ENCODE measurements at places on chromosomes 1 and 21.
A peak's percentile ranks its signal among the peaks of the same experiment; 100 is the strongest.

DNA sequence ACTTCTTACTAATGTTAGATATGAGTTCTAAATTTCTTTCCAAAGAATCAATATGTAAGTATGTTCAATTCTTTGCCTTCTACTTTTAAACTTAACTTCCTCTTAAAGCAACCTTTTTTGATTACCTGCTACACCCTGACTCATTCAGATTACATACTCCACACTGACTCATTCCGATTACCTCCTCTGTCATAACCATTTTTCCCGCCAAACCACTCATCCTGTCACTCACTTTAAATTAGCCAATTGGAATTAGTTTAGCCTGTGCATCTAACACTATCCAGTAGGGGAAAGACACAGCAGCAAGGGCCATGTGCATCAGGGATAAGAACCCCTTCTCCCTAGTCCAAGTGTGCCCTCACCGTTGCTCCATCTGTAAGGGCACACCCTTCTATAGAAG, 815.5 kb downstream of the BRINP3 start:
- DNase-seq = no peak

DNA sequence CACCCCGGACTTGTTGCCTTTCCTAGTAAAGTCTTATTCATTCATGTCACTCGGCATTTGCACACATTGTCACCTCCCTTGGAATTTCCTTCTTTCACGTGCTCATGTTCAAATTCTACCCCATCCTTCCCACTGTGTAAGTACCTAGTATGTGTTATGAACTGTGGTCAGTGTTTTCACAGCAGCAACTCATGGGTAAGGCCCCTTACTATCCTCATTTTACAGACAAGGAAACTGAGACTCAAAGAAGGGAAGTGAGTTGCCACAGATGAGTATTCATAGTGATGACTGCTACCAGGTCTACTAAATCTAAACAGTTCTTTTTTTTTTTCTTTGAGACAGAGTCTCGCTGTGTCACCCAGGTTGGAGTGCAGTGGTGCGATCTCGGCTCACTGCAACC, 10.5 kb downstream of the CITED4 start:
- no peak for DNase-seq

DNA sequence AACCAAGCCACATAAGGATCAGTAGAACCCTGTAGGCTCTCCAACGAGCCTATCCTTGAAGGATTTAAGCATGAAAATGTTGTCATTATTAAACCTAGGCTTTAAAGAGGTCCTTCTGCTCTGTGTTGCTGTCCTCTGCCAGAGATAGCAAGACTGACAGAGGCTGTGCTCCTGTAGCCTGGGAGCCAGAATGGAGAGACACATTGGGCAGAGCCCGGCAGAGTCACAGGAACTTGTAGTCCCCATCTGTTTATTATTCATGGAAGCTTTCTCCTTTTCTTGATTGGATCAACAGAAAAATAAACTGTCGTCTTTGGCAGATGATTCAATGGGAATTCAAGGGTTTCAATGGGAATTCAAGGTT, 19.2 kb upstream of the SLAMF1 start:
- DNase-seq = no peak

DNA sequence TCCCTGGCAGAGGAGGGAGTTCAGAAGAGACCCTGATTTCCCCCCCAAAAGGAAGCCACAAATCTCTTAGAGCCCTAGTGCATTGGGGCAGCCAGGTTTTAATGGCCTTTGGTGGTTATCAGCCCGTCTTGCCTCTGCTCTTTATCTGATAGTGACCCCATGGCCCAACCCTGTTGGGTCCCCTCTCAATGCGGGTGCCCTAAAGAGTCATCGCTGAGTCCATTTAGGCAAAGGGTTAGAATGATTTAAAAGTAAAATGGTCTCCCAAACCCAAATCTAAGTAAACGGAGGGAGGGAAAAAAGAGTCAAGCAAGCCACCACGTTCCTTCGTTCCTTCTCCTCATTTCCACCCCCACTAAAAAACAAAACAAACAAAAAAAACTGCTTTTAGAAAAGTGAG, 164.0 kb downstream of the RUNX1 start:
- DNase-seq = peak; percentile 47

DNA sequence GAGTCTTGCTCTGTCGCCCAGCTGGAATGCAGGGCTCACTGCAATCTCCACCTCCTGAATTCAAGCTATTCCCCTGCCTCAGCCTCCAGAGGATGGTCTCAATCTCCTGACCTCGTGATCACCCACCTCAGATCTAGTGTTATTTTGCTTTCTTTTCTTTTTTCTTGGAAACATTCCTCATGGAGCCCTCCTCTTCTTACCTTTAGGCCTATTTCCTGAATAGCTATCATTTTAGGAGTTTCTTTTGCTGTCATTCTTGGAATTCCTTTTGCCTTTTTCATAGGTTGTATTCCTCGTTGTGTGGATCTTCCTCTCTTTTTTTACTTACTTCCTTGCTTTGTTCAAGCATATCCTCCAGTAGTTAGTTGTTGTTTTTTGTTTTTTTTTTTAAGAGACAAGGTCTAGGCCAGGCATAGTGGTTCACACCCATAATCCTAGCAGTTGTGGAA, 173.8 kb downstream of the RASAL2 start:
- no peak for DNase-seq

GRCh38 chr1:113905435-113905861, 322 bp downstream of the DCLRE1B start:
- DNase-seq = peak; percentile 44

- peak; percentile 40 for DNase-seq
These were observed 597.9 kb upstream of the ADAMTS5 start for GRCh38 chr21:27564684-27565301.

DNA sequence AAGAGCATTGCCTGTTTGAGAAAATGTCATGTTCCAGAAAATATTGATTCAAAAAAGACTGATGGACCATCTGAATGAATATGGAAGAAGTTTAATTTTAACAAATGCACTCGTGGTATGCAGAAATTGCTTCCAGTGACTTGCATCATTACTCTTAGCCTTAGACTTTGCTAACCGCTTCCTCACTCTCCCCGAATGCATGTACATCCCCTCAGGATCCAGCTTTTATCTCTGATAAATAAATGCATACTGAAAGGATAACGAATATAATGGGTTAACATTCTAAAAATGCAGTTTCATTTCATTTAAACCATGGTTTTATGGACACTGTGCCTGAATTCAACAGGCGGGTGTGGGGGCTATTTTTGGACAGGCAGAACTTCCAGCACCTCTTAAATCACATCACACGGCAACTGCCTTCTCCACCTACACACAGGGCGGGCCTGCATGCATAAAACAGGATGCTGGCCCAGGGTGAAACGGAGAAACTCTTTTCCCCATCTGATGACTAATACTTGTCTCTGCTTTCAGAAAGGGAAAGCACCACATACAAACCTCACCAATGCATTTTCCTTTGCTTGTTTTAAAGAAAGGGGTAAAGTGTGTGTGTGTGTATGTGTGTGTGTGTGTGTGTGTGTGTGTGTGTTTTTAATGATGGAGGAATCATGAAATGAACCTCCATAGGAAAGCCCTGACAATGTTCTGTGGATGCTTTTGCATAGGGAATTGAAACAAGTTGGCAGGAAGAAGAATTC, 48.7 kb downstream of the SPAG17 start:
- DNase-seq = no peak

DNA sequence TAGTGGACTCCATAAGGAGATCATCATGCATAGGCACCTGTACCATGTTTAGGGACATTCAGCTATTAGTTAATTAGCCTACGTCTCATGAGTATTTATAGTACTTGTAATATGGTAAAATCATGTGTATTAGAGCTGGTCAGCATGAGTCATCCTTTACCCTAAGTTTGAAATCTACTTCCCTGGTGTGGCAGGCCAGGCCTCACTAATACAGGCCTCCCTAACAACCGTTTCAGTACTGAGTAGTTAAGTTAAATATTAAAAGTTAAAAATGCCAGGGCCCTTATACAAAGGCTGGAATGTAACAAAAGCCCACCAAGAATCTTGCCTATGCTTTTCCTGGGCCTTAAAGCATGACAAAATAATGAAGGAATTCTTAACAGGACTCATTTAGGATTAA, 356.3 kb upstream of the DPYD start:
- DNase-seq = peak; percentile 40

DNA sequence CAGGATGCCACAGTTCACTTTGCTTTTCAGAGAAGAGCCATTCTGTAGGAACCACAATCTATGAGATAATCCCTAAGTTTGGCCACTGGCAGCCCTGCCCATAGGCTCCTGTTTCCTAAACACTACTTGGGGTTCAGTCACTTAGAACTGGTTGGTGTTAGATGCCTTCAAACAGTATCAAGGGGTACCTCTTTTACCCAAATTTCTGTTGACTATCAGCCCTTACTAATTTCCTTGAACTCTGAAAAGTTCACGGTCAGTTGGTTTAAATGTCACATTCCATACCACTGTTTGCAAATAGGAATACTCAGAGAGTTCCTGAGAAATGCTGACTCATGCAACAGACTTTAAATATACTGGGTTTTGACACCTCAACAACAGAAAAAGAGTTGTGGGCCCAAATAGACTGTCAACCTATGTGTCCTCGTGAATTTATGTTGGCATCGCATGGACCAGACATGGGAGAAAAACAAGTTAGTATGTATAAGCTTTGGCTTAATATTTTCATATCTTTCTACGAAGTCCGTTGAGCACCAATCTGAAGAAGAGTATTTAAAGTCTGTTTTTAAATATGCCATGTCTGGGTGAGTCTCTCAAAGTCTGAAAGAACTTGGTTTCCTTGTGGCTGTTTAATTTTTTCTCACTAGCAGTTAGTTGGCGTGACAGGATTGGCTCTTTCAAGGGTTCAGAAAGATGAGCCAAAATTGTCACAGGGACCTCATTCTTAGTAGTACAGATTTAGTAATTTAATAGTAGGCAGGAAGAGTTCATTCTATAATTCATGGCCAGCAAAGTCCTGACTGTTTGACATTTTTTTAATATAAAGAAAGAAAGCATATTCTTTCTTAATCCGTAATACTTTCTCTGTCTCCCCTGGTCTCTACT, 56.5 kb upstream of the ZNF326 start:
- DNase-seq = no peak

DNA sequence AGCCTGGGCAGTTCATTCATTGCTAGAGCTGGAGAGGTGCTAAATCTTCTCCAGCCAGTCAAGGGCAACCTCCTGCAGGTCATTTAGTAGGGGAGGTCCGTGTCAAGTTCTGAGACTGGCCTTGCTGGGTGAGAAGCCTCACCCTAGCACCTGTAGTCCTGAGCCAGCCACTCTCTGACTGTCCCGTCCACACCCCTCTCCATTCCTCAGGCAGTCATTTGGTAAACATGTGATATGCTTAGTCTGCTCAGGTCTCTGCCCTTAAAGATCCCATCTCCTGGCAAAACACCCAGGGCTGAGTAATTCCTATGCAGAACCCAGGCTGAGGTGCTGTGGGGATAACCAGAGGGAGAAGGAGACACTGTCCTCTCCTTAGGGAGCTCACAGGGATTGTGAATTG, 13.7 kb upstream of the IGFN1 start:
- DNase-seq = no peak

DNA sequence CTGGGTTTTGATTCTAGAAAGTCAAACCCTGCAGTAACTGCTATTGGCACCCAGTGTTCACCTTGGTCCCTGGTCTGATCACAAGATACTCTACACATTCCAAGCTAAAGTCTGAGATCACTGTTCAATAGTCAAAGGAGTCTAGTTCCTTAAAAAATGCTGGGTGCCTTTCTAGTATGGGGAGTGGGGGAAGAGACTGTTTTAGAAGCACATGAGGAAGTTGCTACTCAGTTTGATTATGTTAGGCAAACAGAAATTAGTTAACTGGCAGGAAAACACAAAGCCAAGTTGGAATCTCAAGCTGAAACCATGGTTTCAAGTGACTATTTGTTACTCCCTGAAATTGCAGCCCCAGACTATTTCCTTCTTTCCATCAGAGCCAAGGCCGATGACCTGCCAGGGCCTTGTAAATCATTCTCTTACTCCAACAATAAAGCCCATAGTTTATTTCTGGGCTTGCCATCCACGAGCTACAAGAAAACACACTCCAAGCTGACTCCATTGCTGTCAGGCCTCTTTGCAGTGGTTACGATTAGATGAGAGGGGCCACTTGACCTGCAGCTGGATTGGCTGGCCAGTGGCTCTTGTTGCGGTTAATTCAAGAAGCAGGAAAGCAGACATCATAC, 21.1 kb upstream of the VTCN1 start:
- no peak for DNase-seq

DNA sequence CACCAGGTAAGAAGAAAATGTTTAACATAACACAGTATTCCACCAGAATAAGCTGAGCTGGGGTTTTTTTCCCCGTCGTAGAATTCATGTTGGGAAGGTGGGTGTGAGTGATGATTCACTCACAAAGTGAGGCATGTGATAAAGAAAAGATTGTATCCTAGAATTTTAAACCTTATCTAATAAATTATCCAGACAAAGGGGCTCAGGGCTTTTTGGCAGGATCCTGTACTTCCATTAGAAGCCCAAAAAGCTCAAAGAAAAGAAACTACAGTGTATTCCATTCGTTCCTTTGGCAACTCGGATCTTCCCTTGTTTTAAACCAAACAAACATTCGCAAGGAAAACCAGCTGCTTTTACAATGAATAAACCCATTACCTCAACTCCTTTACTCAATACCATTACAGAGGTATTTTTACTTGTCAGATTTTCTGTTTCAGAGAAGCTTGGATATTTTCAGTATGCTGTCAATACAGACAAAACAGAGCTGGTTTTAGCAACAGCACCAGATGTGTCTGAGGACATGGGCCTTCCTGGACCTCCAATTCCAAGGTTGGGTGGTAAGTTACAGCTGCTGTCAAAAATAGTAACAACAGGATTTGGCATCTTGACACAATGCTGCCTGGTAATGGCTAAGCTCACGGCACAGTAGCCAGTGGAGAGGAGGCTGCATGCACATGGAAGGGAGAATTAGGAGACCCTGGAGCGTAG, 159.9 kb upstream of the RUNX1 start:
- DNase-seq = no peak

GRCh38 chr1:203037509-203038190, 11.4 kb downstream of the PPFIA4 start:
- DNase-seq = no peak

GRCh38 chr1:163399976-163400601, 78.3 kb downstream of the NUF2 start:
- DNase-seq = no peak

GRCh38 chr1:8765198-8765597, 52.2 kb downstream of the RERE start:
- no peak for DNase-seq

- DNase-seq = no peak
These were observed 10.8 kb upstream of the TMEM52 start for GRCh38 chr1:1929639-1930545.

- no peak for DNase-seq
These were observed 138.5 kb upstream of the ZNHIT6 start for GRCh38 chr1:85846706-85847105.

DNA sequence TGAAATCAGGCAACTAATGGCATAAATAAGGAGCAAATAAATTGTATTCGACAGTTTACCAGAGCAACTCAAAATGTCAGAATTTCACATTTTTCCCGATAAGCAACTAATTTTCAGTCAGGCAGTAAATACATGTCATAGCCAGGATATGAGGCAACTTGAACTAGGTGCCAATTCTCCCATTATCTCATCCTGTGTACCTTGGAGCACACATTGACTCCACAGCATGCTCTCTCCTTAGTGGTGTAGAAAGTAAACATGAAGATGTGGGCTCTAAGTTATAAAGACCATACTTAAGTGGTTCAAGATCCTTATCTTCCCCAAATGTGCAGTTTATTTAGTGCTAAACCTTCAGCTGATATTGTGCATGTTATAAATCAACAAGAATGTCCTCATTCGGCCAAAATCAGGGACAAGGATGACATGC, 197.8 kb downstream of the VAV3 start:
- DNase-seq = no peak

Measured in HT-29 (cell line).